ENCODE measurements at places on chromosomes 12 and 14.

DNA sequence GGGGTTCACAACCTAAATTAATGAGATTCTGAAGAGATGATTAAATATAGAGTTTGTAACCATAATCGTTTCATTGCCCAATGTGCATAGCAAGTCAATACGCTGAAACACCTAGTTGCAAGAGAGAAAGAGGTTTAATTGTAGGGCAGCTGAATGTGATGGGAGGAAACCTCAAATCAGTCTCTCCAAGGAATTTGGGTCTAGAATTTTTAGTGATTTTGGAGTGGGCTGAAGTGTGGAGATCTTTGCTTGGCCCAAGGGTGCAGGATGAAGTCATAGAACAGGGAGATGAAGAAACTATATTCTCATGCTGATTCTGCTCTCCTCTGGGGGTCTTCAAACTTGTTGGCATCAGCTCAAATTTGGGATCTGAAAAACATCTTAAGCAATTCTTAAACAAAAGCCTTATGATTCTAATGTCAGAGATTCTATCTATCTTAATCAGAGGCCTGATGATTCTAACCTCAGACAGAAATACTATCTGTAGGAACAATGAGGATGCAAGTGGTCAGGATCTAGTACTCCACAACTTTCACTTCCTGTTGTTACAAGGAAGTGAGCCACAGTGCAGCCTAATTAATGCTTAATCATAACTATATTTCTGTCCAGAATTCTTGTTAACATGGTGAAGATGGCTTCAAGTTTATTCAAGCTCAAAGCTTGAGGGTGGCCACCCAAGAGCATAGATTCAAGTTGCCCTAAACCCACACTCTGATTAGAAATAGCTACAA lies 80.2 kb upstream of the FUT8 start:
- no peak for DNase-seq

DNA sequence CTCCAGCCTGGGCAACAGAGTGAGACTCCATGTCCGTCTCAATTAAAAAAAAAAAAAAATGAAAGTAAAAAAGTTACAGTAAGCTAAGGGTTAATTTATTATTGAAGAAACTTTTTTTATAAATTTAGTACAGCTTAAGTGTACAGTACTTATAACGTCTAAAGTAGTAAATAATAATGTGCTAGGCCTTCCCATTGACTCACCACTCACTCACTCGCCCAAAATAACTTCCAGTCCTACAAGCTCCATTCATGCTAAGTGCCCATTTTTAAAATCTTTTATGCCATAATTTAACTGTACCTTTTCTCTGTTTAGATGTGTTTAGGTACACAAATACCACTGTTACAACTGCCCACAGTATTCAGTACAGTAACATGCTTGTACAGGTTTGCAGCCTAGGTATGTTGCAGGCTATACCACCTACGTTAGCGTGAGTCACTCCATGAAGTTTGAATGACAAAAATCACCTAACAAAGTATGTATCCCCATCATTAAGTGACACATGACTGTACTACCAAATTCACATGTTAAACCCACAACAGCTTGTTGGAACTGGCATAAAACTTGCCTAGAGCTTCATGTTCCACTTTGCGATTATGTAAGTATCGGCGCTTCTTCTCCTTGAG lies 10.7 kb downstream of the KANSL2 start:
- no peak for DNase-seq

DNA sequence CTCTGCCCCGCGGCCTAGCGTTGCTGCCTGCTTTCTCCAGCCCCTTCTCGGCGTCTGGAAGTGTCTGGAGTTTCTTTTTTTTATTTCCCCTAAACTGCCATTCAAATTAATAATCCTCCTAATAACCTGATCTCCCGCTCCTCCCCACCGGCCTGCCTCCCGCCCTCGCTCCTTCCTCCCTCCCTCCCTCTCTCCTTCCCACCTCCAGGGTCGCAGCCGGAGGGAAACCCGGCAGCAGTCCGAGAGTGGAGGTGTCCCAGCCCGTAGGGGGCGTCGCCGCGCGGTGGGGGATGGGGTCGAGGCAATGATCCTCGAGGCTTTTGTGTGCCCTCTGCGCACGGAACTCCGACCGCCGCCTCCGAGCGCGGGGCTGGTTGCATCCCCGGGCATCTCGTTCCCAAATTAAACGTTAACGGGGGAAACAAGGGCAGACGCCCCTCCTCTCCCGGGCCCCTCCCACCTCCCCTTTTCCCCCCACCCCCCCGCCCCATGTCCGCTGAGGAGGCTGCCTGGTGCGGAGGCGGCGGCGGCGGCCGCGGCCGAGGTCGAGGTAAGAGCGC lies 1.0 kb upstream of the SOCS2 start:
- no peak for DNase-seq

GRCh38 chr14:46999661-47000060 lies 348.1 kb upstream of the RPL10L start:
- no peak for DNase-seq

DNA sequence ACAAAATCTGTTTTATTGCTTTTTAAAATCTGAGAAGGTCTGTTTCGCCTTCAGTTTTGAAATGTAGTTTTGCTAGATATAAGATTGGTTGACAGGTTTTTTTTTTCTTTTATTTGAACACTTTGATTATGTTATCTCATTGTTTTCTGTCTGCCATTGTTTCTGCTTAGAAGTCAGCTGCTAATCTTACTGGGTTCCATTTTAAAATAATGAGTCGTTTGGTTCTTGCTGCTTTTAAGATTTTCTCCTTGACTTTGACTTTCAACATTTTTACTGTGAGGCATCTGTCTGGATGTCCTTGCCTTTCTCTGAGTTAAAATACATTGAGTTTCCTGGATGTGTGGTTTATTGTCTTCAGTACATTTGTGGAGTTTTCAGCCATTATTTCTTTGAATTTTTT lies 56.7 kb downstream of the ADIPOR2 start:
- DNase-seq, result no peak

- DNase-seq, result no peak
Observed at GRCh38 chr14:85531587-85532373, 1.8 kb downstream of the FLRT2 start.

DNA sequence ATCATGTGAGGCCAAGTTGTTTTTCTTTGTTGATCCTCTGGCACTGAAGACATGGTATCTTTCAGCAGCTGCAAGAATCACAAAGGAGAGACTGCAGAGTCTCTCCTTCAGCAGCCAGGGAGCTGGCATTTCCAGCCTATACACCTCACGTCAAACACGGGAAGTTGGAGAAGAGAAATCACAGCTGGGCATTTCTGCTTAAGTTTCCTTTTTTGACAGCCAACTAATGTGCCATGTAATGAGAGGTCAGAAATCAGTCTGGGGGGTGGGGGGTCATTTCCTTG lies 28.3 kb downstream of the PHLDA1 start:
- DNase-seq, result no peak

GRCh38 chr12:68481181-68481941 lies 129.3 kb upstream of the RAP1B start:
- no peak for DNase-seq

GRCh38 chr14:104393898-104394381 lies 185.6 kb upstream of the C14orf180 start:
- DNase-seq, result no peak

- no peak for DNase-seq
Observed at GRCh38 chr14:105168979-105169507, 467 bp upstream of the JAG2 start.

DNA sequence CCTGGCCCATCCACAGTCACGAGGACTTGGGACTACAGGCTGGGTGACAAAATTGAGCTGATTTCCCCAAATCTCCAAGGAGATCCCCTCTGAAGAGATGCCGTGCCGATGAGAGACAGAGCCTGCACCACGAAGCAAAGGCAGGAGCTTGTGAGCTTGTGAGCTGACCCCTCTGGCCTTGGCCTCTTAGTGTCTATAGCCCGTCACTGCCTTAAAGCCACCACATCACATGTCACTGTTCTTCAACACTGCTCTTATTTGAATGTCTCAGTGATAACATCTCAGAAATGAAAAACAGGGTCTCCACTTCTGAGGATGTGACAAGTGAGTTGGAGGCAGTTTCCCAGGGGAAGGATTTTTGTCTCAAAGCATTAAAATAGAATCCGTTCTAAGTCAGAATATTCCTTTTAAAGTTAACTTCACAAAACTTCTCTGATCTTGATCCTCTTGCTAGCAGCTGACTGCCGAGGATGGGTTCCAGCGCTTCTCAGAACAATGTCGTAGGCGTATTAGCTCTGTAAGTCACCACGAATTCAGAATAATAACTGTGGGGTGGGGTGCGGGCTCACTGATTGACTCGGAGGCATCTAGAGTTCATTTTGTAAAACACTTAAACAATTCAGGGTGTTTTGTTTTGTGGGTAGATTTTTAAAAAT lies 37.5 kb downstream of the CHST11 start:
- no peak for DNase-seq

DNA sequence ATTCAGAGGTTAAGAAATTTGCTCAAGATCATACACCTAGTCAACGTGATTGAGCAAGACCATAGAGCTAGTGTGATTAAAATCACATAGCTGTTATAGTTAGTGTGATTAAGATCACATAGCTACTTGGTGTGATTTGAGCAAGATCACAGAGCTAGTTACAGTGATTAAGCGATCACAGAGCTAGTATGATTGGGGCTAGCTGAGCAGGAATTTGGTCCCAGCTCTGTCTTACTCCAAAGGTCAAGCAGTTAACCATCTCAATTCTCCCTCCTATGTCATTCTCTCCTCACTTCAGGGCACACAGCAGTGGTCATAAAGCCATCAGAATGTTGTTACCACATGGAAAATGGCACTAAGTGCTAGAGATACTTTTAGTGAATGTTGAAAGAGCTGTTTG lies 158.2 kb downstream of the SPTSSA start:
- no peak for DNase-seq

DNA sequence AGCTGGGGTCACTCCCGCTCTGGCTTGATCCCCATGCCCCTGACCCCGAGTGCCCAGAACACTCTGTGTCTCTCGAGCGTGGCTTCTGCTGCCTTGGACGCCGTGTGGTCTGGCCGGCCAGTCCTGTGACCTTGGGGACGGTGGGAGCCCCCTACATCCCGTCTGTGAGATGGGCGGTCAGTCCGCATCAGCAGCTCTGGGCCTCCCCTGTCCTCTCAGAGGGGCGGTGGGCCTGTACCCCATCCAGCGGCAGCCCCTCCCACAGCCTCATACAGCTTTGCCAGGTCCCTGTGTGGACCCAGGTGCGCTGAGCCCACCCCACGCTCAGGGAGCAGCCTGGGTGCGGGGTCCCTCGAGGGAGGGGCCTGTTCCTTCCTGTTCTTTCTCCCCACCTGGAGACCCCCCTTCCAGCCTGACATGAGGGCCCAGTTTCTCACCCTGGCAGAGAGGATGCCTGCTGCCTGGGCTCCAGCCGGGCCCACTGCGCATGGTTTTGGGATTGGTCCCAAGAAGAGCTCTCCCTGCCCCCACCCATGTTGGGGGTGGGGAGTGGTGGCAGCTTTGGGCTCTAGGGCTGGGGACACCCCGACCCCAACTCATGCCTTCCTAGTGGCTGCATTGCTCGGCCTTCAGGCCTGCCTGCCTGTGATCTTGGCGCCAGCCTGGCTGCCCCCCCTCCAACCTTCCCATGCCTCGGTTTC lies 1.5 kb downstream of the MTA1 start:
- DNase-seq, result no peak

GRCh38 chr14:95244587-95244986 lies 75.1 kb downstream of the CLMN start:
- no peak for DNase-seq

DNA sequence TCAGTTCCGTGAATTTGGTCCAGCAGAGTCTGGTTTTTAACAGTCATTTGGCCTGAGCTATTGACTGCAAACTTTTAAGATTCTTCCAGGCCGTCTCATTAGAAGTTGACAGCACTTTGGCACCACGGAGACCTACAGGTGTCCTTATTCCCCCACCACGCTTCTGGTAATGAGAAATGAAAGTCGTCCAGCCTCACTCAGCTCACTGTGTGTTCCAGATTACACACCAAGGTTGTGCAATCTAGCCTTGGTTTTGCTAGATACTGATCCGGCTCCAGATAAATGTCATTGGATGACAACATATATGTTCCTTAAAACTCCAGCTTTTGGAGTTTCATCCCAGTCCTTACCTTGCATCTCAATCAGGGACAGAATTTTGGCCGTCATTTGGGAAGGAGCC lies 210.4 kb downstream of the CHST11 start:
- DNase-seq, result no peak

DNA sequence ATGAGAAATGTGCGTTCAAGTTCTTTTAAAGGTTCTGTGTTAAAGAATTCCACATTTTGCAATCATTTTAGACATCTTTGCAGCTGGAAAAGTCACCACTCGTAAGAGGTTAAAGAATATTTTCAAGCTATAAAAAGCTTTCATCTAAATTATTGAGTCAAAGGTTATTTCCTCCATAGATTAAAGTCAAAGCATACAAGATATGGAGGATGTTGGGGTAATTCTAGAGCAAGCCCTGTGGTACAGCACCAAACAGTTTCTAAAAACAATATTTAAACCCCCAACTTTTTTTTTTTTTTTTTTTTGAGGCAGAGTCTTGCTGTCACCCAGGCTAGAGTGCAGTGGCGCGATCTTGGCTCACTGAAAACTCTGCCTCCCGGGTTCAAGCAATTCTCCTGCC lies 1299.8 kb upstream of the TMEM132C start:
- DNase-seq, result no peak

- DNase-seq, result no peak
Observed at GRCh38 chr12:6195665-6196535, 4.3 kb upstream of the CD9 start.

GRCh38 chr14:56137453-56137807 lies 19.2 kb downstream of the PELI2 start:
- no peak for DNase-seq

DNA sequence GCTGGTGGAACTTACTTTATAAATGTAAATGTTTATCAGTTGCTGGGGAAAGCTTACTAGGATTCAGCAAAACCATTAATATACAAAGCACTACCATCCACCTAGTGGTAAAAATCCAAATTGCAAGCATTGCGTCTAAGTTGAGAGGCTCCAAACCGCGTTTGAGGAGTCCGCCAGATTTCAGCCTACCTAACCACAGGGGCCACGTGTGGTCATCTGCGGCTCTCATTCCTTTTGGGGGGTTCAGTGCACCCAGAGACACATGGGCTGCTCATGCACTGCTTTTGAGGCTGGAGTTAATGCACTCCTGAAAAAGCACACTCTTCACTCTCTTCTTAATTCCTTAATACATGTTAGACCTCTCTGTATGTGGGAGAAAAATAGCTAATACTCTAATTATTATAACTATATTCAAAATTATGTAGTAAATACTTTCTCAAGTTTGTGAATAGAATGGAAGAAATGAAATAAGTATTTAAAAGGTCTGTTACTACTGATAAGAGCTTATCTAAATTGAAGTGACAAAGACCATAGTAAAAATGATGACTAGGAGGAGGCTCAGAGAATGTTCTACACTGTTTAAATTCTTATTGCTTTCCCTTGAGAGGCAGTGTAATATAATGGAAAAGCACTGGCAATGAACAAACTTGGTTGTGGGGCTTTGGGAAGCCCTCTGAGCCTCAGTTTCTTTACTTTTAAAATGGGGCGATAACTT lies 41.4 kb upstream of the MANSC4 start:
- DNase-seq, result no peak

- no peak for DNase-seq
Observed at GRCh38 chr12:89231686-89232085, 120.6 kb downstream of the DUSP6 start.

GRCh38 chr12:131197490-131197889 lies 243.8 kb downstream of the ADGRD1 start:
- DNase-seq, result no peak

- DNase-seq, result no peak
Observed at GRCh38 chr12:120538281-120539156, 4.4 kb downstream of the RNF10 start.

Measured in NCI-H1436 treated with DMSO at 0.1 percent for 48 hours (cell line).